ENCODE measurements at places on chromosomes 4 and X. TPM values are rescaled to one million over a fixed set of nuclear protein-coding genes. Genes with fewer than 3 reads are reported as not detected.

DNA sequence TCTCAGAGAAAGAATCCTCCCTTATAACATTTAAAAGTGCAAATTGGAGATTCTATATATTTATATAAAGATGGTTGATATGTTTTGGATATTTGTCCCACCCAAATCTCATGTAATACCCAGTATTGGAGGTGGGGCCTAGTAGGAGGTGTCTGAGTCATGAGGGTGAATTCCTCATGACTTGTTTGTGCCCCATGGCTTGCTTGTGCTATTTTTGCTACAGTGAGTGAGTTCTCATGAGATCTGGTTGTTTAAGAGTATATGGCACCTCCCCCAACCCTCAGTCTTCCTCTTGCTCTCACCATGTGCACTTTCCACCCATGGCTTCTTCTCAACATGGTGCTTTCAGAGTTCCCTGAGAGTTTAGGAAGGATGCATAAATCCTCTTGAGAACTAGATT lies 9.5 kb upstream of the ANKRD50 start:
- no peak for DNase-seq

- DNase-seq, result peak; percentile 3
These were observed 67.6 kb upstream of the SLC7A3 start for GRCh38 chrX:70998411-70999027.

The TCP11X2 gene
- total RNA-seq, result not detected

The NPY2R gene
- total RNA-seq, result 0.05 TPM

All from thymus (tissue), 14 donors.